Stimulated activated CD4-positive, alpha-beta T cell treated with anti-CD3 and anti-CD28 coated beads, Interleukin-2, amount 100 ng/mL, for 24 hours (primary cell): ENCODE measurements at places on chromosomes 4 and X.

GRCh38 chr4:41145571-41146078 is 68.7 kb downstream of the APBB2 start:
- no peak for DNase-seq

GRCh38 chr4:80210549-80210948 is 13.2 kb downstream of the PRDM8 start:
- no peak for DNase-seq

GRCh38 chr4:15563871-15564270 is 91.3 kb downstream of the FBXL5 start:
- DNase-seq, result no peak

DNA sequence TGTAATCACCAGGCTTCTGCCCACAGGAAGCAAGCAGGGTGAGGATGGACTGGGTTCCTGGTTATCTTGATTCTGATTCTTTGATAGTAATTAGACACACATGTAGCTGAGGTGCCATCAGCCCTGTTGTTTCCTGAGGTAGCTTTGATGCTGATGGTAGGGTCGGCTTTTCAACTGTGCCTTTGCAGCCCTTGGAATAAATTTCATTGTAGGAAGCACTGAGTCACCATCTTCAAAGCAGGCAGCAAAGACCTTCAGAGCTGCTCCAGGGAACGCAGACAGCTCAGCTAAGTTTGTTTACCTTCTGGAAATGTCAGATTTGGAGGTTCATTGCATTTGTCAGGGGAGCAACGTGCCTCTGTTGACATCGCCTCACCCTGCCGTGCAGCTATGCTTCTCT is 135.4 kb downstream of the ASMT start:
- no peak for DNase-seq

DNA sequence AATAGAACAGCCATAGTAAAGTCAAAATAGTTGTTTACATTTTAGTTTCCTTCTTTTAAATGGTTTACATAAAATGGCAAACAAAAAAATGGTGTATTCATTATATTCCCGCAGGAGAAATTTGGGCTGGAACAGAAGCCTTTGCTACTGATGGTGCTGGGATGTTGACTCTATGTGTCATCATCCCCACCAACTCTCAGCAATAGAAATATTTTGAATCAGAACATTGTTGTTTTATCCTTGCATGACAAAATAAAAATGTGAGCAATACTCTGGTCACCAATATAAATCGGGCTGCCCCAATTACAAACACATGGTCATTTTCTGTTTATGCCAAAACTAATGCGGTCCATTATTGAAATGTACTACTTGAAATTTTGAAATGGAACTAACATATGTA is 1131.6 kb upstream of the PCDH7 start:
- no peak for DNase-seq

DNA sequence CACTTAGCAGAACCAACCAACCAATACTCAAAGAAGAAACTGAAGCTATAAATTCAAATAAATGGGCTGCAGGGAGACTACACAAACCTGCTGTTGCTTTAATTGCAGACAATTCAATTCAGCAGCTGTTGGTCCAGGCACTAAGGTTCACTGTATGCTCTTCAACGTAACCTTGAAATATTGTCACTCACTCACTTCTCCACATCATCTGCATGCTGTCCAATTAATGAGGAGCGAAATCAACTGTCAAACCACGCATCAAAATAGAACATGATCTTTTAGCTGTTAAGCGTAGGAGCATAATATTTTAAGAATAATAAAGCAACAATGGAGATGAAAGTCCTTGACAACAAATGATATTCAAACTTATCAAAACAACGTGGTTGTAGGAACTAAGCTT is 17.0 kb downstream of the ENOX2 start:
- DNase-seq, result no peak

DNA sequence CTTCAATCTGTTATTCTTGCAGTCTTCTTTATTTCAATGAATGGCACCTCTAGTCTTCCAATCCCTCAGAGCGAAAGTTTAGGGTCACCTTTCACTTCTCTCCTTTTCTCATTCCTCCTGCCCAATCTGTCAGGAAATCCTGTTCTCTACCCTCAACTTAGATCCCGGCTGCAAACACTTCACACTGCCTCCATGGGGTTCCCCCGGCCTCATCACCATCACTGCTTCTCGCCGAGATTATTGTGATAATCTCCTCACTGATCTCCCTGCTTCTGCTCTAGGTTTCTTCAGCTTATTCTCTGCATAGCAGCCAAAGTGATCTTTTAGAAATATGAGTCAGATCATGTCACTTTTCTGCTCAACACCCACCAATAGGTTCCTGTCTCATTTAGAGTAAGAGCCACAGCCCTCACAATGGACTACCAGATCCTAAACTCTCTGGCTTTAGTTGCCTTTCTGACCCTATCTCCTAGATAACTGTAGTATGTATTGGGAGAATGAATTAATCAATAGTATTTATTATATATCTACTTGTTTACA is 43.6 kb upstream of the TBC1D9 start:
- no peak for DNase-seq

- no peak for DNase-seq
These were observed 85.0 kb upstream of the CPEB2 start for GRCh38 chr4:14917298-14917633.

DNA sequence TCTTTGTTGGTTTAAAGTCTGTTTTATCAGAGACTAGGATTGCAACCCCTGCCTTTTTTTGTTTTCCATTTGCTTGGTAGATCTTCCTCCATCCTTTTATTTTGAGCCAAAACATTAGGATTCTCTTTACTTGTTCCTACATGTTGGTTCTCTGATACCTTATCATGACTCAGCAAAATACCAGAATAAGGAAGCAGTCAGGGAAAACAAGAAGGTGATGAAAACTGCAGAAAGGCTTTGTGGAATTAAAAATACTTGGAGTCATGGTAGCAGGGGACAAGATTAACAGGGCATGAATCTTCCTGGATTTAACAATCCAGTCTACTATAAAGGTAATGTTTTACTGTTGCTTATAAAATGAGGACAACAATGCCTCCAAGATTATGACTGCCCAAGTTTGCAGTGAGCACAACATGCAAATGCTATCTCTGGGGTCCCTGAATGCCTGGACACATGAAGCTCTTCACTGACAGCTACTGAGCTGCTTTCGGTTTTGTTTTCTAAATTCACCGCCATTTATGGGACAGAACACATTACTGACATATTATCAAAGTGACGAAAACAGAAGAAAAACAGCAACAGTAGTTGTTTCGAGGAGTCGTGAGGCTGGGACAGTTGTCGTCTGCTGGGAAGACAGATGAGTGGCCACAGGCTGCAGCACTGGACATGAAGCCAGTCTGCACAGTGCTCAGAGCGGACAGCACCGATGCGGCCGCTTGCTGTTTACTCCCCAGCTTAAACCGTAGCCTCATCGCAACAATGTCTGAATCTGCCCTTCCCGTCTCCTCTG is 174.5 kb upstream of the DKK2 start:
- no peak for DNase-seq

GRCh38 chr4:3313556-3314228 is 20.9 kb downstream of the RGS12 start:
- DNase-seq, result no peak

- DNase-seq, result no peak
These were observed 232.9 kb upstream of the ANKRD50 start for GRCh38 chr4:124945422-124945821.

DNA sequence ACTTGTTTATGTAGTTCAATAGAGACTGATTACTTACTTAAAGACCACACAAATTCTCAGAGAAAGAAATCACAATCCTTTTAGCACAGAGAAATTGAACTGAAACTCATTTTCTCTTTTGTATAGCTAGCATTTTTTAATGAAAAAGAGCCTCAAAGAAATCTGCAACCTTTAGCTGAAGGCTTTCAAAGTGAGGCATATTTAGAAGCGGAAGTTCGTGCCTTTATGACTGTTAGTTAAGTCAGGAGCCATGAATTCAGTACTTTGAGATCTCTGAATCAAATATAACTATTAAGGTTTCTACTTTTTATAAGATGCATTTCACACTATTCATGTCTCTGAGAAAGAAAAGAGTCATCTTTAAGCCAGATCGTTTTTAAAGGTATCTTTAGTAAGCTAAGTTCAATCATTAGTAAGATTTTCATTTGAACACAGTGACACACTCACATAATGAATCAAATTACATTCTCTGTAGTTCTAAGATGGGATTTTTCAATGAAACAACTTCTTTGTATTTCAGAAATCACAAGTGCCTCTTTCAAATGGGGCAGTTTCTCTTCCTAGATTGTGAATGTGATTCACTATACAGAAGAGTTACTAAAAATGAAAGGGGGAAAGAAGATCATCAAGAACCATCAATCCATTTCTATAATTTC is 61.4 kb downstream of the SMARCA1 start:
- DNase-seq, result no peak

DNA sequence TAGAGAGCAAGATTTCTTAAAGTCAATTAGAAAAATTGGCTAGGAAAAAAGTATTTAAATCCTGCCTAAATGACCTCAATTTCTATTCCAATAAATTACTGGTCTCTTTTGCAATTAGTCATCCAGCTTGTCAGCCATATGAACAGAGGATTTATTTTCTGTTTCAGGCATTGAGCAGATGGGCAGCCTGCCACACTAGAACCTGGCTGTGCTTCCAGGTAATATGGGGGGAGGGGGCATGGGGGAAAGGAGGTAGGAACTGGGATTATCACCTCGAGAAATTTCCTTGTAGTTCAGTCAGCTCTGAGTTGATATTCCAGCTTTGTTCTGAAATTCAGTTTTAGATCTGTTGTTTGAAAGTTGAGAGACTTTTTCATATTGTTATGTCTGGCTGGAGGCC is 206.3 kb upstream of the LCORL start:
- no peak for DNase-seq

GRCh38 chr4:95549246-95550114 is 707 bp upstream of the UNC5C start:
- peak; percentile 19 for DNase-seq

- no peak for DNase-seq
These were observed 552.6 kb downstream of the PPARGC1A start for GRCh38 chr4:23337292-23337691.

DNA sequence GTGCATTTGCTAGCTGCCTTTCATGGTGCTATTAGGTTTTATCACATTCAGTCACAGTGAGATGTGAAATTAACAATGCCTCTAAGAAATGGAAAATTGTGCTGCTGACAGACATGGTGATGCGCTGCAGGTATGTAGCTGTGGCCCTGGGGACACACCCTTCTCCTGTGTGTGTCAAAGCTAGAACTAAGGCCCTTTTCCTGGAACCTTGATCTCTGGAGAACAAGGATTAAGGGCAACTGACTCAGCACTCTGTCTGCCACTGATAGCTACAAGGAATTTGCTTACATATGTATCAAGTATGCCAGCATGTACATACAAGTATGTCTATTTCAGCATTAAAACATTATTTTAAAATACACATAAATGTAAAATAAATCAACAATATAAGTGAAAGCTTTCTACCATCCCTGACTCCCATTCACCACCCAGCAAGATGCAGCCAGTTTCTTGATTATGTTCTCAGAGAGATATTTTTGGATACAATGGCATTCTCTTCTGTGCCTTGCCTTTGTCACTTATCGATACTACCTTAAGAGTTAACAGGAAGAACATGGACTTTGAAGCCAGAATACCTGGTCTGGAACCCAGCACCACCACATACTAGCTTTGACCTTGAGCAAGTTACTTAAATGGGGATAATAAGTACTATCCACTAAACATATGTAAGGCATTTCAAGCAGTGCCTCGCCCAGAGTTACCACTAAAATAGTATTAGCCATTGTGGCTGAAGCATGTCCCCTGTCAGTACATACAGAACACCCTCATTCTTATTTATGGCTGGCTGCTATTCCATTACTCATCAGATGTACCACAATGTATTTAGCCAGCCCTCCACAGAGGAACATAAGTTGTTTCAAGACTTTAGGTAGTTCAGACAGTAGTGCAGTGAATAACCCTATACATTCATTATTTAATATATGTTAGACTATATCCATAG is 68.5 kb downstream of the NPNT start:
- no peak for DNase-seq

DNA sequence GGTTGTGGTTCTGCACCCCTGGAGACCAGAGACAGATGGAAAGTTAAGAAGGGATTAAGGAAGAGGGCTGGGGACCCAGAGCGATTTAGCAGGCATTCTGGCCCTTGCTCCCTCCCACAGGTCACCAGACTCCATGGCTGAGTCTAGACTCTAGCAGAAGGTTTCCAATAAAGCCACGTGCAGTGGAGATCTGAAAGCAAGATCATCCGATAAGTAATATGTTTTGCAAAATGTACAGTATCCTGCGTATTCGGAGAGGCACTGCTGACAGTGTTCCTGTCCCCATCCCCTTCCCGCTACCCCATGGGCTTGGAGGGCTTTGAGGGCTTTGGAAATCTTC is 531 bp upstream of the GPRIN3 start:
- no peak for DNase-seq

GRCh38 chr4:10186228-10187214 is 69.9 kb upstream of the WDR1 start:
- no peak for DNase-seq

DNA sequence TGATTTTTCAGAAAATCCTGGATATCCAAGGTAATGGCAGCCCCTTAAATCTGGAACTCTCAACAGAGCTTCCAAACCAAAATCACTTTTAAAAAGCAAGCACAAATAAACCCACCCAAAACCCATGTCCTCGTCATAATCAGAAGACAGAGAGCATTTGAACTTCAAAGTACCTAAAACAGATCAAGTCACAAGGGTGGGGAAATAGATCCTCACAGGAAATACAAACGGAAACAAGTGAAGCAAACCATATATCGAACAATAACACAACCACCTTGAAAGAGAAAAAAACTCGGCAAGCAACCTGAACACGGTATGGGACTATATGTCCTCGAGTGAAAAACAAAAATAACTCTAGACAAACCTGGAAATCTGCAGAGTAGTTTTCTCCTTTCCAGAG is 15.9 kb upstream of the CCNQ start:
- no peak for DNase-seq

GRCh38 chrX:44795945-44796450 is 47.8 kb upstream of the DUSP21 start:
- no peak for DNase-seq

DNA sequence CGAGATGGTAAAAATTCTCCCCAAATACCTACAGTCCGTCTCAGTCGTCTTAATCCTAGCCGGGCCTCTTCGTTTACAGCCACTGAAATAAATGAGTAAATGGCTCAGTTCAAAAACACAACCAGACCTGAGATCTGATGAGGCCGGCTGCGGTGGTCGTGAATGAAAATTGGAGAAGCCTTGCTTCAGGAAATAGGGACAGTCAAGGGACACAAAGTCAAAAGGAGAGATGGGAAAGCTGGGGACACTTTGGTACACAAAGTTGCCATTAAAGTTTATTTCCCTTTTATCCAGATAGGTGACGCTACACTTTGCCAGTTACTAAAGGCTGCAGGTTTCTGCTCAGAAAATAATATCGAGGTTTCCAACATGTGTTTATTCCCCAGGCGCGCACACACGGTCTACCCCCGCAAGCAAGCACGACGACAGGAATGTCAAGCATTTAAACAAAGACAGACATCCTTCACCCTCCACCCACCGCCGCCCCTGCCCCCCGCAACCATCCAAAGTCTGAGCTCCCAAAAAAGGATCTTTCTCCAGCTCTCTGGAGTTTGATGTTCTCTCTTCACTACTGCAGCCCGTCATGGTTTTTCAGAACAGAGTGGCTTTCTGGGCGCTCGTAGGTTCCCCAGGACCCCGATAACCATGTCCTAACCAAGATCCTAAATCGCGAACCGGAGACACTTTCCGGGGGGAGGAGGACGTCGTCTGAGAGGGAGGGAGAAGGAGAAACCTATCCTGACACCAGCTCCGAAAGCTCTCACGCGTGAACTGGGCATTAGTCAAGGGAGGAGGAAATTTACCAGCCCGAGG is 1.3 kb upstream of the PCDH7 start:
- no peak for DNase-seq

GRCh38 chr4:85708468-85708867 is 233.5 kb downstream of the ARHGAP24 start:
- no peak for DNase-seq

- DNase-seq, result no peak
These were observed 65.8 kb downstream of the TEC start for GRCh38 chr4:48203819-48204218.
